ENCODE measurements at places on chromosomes 2 and 18. TPM values are rescaled to one million over a fixed set of nuclear protein-coding genes. Genes with fewer than 3 reads are reported as not detected.

The CYP27A1 gene
- 16.4 TPM for total RNA-seq

The ANTXR1 gene
- 77.4 TPM for total RNA-seq

The AMER3 gene
- total RNA-seq: 7.0 TPM

The CCDC68 gene
- total RNA-seq: 2.9 TPM

The ABCG5 gene
- total RNA-seq: not detected

The VPS4B gene
- total RNA-seq: 49.1 TPM

The L3MBTL4 gene
- 8.0 TPM for total RNA-seq

The SP100 gene
- 2.3 TPM for total RNA-seq

The ASB18 gene
- not detected for total RNA-seq

- DNase-seq: no peak
- H3K4me3 ChIP-seq: no peak overlapping the region
- H3K4me1 ChIP-seq: no peaks in the 10 kb centered on the region
- no peak overlapping the region for H3K27ac ChIP-seq
- H3K27me3 ChIP-seq: peaks cover 72% of the 10 kb centered on the region
- no peaks in the 10 kb centered on the region for H3K36me3 ChIP-seq
Observed at GRCh38 chr2:25165992-25166875, 2.1 kb downstream of the POMC start.

DNA sequence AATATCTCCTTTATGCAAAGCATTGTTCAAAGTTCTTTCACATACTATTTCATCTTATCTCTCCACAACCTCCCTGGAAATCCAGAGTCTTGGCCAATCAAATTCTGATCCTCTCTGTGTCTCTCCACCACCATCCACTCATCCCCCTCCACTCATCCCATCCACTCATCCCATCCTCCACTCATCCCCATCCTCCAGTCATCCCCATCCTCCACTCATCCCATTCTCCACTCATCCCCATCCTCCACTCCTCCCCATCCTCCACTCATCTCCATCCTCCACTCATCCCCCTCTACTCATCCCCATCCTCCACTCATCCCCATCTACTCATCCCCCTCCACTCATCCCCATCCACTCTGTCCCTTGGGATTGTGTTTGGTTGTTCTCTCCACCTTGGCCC lies 101.1 kb downstream of the BCL2 start:
- no peak overlapping the region for H3K4me3 ChIP-seq
- H3K4me1 ChIP-seq: no peaks in the 10 kb centered on the region
- no peak overlapping the region for H3K27ac ChIP-seq
- no peaks in the 10 kb centered on the region for H3K27me3 ChIP-seq
- no peak for DNase-seq
- no peaks in the 10 kb centered on the region for H3K36me3 ChIP-seq

- no peak overlapping the region for H3K4me3 ChIP-seq
- H3K4me1 ChIP-seq: no peaks in the 10 kb centered on the region
- no peak overlapping the region for H3K27ac ChIP-seq
- no peak for DNase-seq
- no peaks in the 10 kb centered on the region for H3K36me3 ChIP-seq
- peaks cover 3% of the 10 kb centered on the region for H3K27me3 ChIP-seq
Observed at GRCh38 chr2:88464153-88464552, 11.7 kb upstream of the FOXI3 start.

DNA sequence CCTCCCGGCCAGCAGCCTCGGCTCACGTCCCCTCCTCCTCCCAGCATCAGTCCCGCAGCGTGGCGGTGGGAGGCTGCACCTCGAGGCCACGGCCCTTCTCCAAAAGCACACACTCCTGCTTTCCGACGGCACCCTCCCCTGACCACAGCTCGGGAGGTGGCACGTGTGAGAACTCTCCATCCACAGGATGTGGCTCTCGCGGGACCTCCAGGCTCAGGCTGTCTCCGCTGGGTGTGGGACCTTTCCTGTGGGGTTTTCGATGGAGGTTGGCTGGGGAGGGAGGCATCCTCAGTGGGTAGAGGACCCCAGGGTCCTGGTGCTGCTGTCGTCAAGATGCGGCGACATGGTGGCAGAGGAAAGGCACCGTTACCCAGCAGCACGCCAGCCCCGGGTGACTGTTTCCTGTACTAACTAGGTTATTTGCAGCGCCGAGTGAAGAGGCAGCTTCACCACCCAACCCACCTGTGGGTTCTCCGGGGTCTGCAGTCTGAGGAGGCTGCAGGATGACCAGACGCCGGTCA lies 42.8 kb upstream of the KCNG2 start:
- no peak for DNase-seq
- H3K36me3 ChIP-seq: peaks cover 28% of the 10 kb centered on the region
- H3K27me3 ChIP-seq: no peaks in the 10 kb centered on the region
- H3K27ac ChIP-seq: no peak overlapping the region

DNA sequence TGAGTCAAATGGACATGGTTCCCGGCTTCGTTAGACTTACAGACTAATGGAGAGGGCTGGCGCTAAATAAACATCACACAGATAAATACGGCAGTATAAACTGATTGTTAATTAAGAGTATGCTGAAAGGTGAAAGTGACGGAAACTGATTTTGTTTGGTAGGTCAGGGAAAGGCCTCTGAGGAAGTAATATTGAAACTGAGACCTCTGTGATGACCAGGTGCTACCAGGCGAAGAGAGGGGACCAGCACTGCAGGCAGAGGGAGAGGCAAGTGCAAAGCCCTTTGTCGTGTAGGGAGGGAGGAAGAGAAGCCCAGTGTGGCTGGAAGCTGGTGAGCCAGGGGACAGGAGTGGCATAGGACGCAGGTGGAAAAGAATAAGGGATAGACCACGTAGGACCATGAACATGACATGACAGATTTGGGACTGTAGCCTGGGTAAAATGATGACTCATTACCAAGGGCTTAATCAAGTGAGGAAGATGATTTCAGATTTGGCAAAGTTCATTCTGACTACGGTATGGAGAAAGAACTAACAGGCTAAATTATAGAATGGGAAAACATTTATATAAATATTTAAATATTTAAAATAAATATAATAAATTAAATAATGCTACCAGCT lies 433.1 kb downstream of the NCKAP5 start:
- DNase-seq: no peak
- peaks cover 28% of the 10 kb centered on the region for H3K4me1 ChIP-seq
- H3K36me3 ChIP-seq: no peaks in the 10 kb centered on the region
- H3K27ac ChIP-seq: no peak overlapping the region
- H3K4me3 ChIP-seq: no peak overlapping the region

DNA sequence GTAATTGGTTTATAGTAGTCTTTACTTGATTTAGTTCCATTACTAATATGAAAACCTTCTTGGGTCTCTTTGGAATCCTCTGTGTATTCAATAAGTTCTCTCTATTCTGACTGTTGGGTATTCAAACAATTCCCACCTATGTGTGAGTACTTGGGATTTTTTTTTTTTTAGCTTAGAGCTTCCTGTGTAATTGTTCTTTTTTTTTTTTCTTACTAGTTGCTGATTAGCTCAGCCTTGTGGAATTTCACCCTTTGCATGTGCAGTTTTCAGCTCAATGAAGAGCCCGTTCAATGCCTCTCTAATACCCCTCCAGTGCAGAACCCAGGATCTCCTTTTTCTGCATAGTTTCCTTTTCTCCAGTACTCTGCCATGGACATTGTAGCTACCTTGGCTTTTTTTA lies 339.1 kb upstream of the GALNT5 start:
- DNase-seq: no peak
- peaks cover 7% of the 10 kb centered on the region for H3K4me1 ChIP-seq
- peak overlapping the region; percentile 21 for H3K27ac ChIP-seq
- no peaks in the 10 kb centered on the region for H3K27me3 ChIP-seq

DNA sequence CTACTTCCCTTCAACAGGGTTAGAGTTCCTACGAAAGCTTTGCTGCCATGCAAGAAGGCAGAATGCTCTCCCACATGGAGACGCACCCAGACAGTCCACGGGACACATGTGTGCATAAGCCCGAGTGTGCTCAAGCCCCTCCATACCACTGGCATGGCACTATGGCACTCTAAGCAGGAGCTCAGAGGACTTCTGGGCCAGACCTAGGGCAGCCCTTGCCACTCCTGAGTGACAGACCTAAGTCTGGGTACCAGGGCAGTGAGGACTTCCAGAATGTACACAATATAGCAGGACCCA lies 11.4 kb upstream of the ARID5A start:
- no peak for DNase-seq
- H3K36me3 ChIP-seq: no peaks in the 10 kb centered on the region
- H3K27me3 ChIP-seq: peaks cover 44% of the 10 kb centered on the region
- H3K27ac ChIP-seq: no peak overlapping the region
- no peak overlapping the region for H3K4me3 ChIP-seq
- peaks cover 2% of the 10 kb centered on the region for H3K4me1 ChIP-seq

DNA sequence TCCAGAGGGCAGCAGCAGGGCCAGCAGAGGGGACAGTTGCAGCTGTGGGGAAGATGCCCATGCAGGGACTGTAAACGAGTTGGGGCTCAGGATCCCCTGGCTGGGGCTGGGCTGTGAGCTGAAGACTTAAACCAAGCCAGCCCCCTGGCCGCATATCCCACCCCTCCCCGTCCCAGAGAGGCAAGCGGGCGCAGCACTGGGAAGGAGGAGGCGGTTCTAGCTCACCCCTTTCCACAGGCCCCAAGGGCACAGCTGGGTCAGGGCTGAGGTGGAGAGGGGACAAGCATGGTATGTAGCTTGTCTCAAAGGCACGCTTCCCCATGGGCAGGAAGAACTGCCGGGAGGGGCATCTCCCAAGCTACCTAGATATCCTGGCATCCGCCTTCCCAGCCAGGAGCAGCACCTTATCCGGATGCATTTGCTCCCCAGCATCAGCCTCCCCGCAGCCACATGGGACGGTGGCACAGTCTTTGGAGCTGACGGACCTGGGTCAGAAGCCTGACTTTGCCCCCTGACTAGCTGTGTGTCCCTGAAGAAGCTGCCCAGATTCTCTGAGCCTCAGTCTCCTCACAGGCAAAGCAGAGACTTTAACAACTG lies 75.9 kb downstream of the TFCP2L1 start:
- H3K36me3 ChIP-seq: no peaks in the 10 kb centered on the region
- H3K27me3 ChIP-seq: peaks cover 65% of the 10 kb centered on the region
- no peak overlapping the region for H3K27ac ChIP-seq
- no peak for DNase-seq
- H3K4me3 ChIP-seq: no peak overlapping the region
- H3K4me1 ChIP-seq: peaks cover 18% of the 10 kb centered on the region

DNA sequence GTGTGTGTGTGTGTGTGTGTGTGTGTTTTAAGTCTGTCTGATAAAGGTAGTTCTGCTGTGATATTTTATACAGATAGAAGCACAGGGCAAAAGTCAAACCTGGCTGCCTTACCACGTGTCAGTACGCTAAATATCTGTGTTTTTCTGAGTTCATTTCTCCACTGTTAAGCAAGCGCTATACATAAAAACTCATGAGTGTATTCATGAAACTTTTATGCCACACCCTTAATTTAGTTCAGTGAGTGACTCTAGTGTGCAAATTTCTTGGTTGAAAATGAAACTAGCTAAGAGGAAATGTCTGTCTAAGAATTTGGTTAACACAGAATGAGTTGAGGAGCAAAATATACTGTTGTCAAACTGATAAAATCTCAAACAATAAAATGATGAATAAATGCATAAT lies 11.2 kb downstream of the CASP10 start:
- peaks cover 37% of the 10 kb centered on the region for H3K4me1 ChIP-seq
- H3K36me3 ChIP-seq: peaks cover 10% of the 10 kb centered on the region
- H3K27ac ChIP-seq: no peak overlapping the region

DNA sequence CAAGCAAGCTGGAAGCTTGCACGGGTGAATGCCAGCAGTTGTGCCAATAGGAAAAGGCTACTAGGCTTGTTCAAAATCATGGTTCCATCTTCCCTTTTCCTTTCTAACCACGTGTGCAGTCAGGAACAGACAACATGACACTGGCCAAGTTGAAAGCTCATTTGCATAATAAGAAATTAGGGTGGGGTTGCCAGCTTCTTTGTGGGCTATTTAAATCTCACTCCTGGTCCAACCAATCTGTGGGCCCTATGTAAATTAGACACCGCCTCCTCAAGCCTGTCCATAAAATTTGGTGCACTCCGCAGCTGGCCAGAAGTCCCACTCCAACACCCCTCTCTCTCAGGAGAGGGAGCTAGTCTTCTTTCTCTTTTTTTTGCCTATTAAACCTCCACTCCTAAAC lies 1948.4 kb upstream of the PIK3C3 start:
- H3K27ac ChIP-seq: no peak overlapping the region
- no peak overlapping the region for H3K4me3 ChIP-seq
- no peaks in the 10 kb centered on the region for H3K27me3 ChIP-seq
- no peak for DNase-seq
- no peaks in the 10 kb centered on the region for H3K36me3 ChIP-seq

DNA sequence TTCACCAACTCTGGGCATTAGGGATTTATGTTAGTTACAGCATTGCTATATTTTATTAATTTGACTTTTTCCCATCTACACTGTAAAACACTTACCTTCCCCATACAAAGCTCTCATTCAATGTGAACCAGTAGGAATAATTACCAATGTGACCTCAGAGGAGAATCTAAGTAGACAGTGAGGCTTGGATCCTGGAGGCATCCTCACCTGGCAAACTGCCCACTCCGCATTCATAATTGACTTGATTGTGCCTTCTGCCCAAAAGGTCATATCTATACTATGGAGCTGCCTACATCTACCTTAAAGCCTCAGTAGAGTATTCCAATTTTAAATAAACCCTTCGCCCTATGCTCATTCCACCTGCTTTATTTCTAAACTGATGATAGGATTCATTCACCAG lies 45.4 kb upstream of the SCN1A start:
- no peak overlapping the region for H3K27ac ChIP-seq
- no peak for DNase-seq
- H3K36me3 ChIP-seq: no peaks in the 10 kb centered on the region
- no peaks in the 10 kb centered on the region for H3K4me1 ChIP-seq

DNA sequence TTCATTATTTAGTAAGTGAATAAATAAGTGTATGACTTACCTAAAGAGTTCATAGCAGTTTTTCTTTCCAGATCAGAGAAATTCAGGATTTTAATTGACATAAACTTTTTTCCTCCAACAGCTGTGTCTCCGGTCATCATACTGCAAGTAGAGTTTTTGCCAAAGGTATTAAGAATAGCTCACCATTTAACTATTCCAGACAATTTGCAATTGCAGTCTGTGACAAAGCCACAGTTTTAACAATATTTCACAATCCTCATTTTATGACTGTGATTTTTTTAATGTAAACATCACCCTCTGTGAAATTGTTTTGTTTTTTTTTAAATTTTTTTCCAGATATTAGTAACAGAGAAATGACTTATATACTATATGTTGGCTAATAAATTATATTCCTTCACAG lies 199.1 kb downstream of the TRIB2 start:
- no peak overlapping the region for H3K27ac ChIP-seq
- peaks cover 5% of the 10 kb centered on the region for H3K27me3 ChIP-seq
- peaks cover 12% of the 10 kb centered on the region for H3K4me1 ChIP-seq
- H3K36me3 ChIP-seq: no peaks in the 10 kb centered on the region

GRCh38 chr18:7813131-7813530 lies 246.0 kb downstream of the PTPRM start:
- peaks cover 3% of the 10 kb centered on the region for H3K27me3 ChIP-seq
- no peak for DNase-seq
- no peak overlapping the region for H3K4me3 ChIP-seq
- H3K4me1 ChIP-seq: peaks cover 16% of the 10 kb centered on the region
- H3K36me3 ChIP-seq: peaks cover 15% of the 10 kb centered on the region

DNA sequence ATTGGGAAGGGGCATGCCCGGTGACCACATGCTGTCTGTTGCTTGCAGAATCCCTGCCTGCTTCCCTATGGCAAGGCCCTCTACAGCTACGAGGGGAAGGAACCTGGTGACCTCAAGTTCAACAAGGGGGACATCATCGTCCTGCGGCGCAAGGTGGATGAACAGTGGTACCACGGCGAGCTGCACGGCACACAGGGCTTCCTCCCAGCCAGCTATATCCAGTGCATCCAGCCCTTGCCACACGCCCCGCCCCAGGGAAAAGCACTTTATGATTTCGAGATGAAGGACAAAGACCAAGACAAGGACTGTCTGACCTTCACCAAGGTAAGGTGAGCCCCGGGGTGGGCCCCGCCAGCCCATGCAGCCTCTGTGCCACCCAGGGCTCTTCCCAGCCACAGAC lies 218.6 kb downstream of the SH3RF3 start:
- H3K27ac ChIP-seq: no peak overlapping the region
- H3K4me1 ChIP-seq: peaks cover 1% of the 10 kb centered on the region
- no peaks in the 10 kb centered on the region for H3K36me3 ChIP-seq
- H3K4me3 ChIP-seq: no peak overlapping the region
- H3K27me3 ChIP-seq: peaks cover 11% of the 10 kb centered on the region

Measured in progenitor cell of endocrine pancreas (in vitro differentiated cells).